Mucosa of descending colon (tissue), 3 donors: ENCODE measurements at places on chromosomes 1 and 21. TPM values are rescaled to one million over a fixed set of nuclear protein-coding genes. Genes with fewer than 3 reads are reported as not detected.

DNA sequence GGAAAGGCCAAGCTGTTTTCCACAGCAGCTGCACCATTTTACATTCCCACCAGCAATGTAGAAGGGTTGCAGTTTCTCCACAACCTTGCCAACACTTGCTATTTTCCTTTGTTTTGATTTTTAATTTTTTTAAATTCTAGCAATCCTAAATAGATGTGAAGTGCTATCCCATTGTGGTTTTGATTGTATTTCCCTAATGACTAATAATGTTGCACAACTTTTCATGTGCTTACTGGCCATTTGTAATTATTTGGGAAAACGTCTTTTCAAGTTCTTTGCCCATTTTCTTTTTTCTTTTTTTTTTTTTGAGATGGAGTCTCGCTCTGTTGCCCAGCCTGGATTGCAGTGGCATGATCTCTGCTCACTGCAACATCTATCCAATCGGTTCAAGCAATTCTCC lies 53.9 kb downstream of the VCAM1 start:
- no peak for DNase-seq

- no peak for DNase-seq
Measured at GRCh38 chr1:55541296-55541695, 326.1 kb upstream of the USP24 start.

DNA sequence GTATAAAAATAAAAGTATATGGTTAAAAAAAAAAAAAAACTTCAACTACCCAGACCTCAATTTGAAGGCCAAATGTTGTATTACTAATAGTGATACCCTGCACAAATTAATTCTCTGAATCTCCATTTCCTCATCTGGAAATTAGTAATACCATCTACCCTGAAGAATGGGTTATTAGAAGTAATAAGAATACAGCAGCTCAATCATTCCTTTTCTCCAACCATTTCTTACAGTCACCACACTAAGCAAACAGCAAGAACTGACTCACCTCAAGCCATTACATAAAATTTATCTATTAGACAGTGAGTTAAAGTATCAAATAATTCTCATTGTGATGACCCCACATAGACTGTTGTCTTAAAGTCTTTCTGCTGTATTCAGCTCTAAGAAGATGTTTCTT lies 39.6 kb downstream of the RERE start:
- no peak for DNase-seq

- DNase-seq: no peak
Measured at GRCh38 chr1:31043631-31044030, 21.9 kb downstream of the PUM1 start.

DNA sequence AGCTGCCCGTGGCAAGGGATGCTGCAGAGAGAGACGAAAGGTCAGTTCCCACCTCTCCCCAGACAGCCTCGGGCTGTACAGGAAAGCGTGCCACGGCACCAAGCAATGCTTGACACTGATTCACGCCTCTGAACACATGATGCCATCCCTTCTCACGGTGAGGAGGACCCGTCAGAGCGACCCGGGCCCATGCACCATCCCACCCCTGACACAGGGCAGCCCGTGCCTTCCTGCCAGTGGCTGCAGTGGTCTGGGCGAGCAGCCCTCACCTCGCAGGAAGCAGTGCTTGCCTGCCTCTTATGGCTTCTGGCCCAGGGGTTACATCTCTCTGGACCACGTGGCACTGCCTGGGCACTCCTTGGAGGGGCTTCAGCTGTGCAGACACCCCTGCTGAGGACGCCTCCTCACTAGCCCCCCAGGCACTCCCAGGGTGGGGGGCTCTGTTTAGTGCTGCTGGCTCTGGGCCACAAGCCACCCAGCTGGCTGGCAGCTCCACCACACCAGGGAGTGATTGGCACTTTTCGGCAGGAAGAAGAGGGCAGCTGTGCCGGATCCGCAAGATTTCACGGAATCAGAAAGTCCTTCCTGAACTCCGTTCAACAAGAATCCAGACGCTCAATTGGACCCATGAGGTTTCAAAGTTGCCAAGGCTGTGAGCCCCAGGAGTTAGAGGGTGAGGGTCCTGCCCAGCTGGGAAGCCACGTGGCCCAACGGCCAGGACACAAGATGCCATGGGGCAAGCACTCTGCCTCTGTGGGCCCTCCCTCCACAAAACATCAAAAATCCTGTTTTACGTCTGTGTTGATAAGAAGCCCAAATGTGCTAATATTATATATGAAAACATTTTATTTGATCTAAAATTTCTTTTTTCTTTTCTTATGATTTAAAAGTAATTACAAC lies 34.8 kb upstream of the SLC19A1 start:
- DNase-seq: no peak

GRCh38 chr1:10778640-10779039 lies 17.8 kb downstream of the CASZ1 start:
- DNase-seq: no peak

The CD1B gene
- not detected for total RNA-seq

The C1orf141 gene
- total RNA-seq: not detected

The SLC66A1 gene
- total RNA-seq: 13.6 TPM

The VASH2 gene
- 0.41 TPM for total RNA-seq

The GJB5 gene
- not detected for total RNA-seq

The CDC42BPA gene
- total RNA-seq: 70.7 TPM
